ENCODE measurements at places on chromosomes 1 and 21. TPM values are rescaled to one million over a fixed set of nuclear protein-coding genes. Genes with fewer than 3 reads are reported as not detected.

- DNase-seq: no peak
Measured at GRCh38 chr1:98515744-98516143, 145.8 kb upstream of the SNX7 start.

- DNase-seq: no peak
Measured at GRCh38 chr1:193543259-193543658, 356.8 kb upstream of the B3GALT2 start.

DNA sequence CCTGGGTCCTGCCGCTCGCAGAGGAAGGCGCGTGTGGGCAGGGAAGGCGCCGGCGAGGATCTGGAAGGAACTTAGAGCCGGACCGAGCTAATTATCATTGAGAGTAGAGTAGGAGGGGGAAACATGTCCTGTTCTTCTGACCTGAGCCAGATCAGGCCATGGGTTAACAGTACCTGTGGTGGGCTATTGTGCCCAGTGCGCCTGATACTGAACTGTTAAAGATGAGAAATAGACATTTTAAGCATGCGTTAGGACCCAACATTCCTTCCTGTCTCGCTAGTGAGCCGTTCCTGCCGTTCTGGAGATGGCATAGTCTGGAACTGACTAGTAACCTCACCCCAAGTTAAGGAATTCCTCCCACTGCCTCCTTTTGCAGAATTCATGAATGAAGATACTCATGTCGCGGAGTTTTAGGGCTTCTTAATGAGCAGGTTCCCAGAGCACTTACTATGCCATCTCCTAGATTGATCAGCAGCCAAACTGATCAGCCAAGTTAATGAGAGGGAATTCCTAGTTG is 870 bp downstream of the STRIP1 start:
- DNase-seq: no peak

- DNase-seq: no peak
Measured at GRCh38 chr1:162609306-162609705, 23.0 kb upstream of the DDR2 start.

GRCh38 chr1:53934170-53934765 is 11.2 kb downstream of the IFT25 start:
- DNase-seq: no peak

DNA sequence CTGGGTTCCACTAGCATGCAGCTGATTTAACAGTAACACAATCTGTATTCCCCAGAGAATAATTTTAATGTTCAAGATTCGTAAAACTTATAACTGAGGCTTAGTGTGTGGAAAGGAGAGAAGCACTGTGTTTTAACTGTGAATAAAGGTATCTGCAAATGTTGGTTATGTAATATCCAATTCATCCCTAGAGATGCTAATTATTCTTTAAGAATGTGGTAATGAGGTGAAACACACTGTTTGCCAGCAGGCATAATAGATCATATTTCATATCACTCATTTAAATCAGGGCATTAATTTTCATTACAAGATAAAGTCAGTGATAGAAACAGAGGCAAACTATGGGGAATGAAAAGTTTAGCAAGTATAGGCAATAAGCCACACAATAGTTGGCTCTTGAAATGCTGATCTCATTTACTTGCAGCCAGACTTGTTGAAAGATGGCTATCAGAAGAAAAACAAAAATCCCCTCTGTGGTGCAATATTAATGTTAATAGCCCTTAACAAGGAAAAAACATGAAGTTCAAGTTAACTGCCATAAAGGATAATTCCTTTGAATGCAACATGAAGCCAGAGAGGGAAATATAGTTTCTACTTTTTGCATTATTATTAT is 33.4 kb downstream of the HMCN1 start:
- DNase-seq: no peak

CD84 gene
- not detected for total RNA-seq

DISP3 gene
- total RNA-seq: 0.05 TPM

ASTN1 gene
- not detected for total RNA-seq

CLDN17 gene
- total RNA-seq: not detected
